ENCODE measurements at places on chromosomes 2 and 18.
A peak's percentile ranks its signal among the peaks of the same experiment; 100 is the strongest.

- DNase-seq, result no peak
Measured at GRCh38 chr2:75157435-75157834, 41.9 kb downstream of the TACR1 start.

GRCh38 chr2:55781542-55781941, 87.9 kb upstream of the PNPT1 start:
- no peak for DNase-seq

- no peak for DNase-seq
Measured at GRCh38 chr2:104444392-104444791, 409.5 kb upstream of the POU3F3 start.

DNA sequence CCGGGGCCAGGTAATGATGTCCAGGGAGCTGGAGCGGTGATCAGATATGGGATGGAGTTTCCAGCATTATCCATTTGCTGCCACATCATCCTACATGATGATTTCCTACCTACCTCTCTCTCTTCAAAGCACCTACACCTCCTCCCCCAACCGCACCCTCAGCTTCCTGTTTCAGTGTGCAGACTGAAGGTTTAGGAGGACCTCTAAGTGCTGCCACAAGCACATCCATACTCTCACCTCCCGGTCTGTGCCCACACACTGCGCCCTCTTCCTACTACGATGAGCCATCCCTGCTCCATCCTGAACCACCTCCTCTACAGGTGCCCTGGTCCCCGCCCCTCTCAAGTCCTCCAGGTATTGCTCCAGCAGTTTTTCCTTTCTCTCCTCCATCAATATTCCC, 123.7 kb downstream of the ALPK2 start:
- DNase-seq, result peak; percentile 7

DNA sequence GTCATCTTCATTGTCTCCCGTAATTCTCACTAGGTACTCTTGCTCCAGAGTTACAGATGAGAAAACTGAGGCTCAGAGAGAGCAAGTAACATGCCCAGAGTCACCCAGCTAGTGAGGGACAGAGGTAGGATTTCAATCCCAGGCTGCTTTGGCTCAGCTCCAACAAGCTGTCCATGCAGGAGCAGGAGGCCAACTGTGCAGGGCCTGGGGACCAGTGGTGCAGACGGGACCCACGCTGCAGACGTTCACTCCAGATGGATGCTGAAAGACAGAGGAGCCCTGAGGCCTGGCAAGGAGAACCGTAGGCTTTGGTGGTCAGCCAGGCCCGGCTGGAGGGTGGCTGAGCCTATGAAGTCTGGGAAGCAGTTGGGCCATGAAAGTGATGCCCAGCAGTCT, 102.6 kb downstream of the MCFD2 start:
- DNase-seq, result no peak

- no peak for DNase-seq
Measured at GRCh38 chr2:62133320-62133823, 62.5 kb upstream of the B3GNT2 start.

- no peak for DNase-seq
Measured at GRCh38 chr2:43005975-43006833, 213.8 kb upstream of the HAAO start.

DNA sequence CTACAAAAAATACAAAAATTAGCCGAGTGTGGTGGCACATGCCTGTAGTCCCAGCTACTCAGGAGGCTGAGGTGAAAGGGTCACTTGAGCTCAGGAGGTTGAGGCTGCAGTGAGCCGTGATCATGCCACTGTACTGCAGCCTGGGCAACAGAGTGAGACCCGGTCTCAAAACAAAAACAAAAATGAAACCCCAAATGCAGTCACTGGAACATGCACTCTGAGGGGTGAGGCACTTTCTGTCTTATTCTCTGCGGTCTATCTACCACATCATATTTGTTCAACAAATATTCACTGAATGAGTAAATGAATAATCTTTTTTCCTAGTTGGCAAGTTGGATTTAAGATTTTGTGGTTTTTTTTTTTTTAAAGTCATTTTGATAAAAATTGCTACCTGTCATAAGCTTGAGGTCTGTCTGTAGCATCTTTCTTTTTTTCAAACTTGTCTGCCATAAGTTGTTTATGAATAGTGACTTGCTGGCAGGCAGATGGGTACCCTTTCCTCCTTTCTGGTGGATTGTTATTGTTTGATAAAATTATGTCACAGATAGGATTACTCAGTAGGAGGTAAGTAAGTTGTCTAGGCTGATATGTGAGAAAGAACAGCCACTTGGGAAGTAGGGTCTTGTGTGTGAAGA, 11.8 kb downstream of the CHRNA1 start:
- no peak for DNase-seq

GRCh38 chr2:71067567-71068217, 756 bp upstream of the NAGK start:
- no peak for DNase-seq

DNA sequence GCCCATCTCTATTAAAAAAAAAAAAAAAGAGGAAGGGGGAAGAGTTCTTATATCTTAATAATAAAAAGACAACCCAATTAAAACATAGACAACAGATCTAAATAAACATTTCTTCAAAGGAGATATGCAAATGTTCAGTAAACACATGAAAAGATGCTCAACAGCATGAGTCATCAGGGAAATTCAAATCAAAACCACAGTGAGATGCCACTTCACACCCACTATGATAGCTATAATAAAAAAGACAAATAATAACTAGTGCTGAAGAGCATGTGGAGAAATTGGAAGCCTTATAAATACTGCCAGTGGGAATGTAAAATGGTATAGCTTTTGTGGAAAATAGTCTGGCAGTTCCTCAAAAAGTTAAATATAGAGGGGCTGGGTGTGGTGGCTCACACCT, 61.5 kb upstream of the CYP20A1 start:
- DNase-seq, result no peak

GRCh38 chr18:79200546-79201268, 131.5 kb downstream of the ATP9B start:
- DNase-seq, result no peak

All from activated T-helper 1 cell treated with Interleukin-2 at 50 U/mL for 16 hours (primary cell).